ENCODE measurements at places on chromosomes 13 and 19.
A peak's percentile ranks its signal among the peaks of the same experiment; 100 is the strongest.

- no peak for DNase-seq
These were observed 48.3 kb upstream of the ATP11A start for GRCh38 chr13:112641456-112642089.

GRCh38 chr19:51082611-51083010 is at the start of gene KLK14:
TSS of gene KLK14 (minus strand) at chr19:51082887. CDS start at chr19:51082614, 273 bp downstream.
- DNase-seq = no peak

GRCh38 chr19:46529622-46530451 is 34.2 kb upstream of the PNMA8B start:
- peak; percentile 70 for DNase-seq

GRCh38 chr19:10587022-10587838 is at the start of gene AP1M2:
TSS of gene AP1M2 (minus strand) at chr19:10587312. CDS start at chr19:10587231, 81 bp downstream.
- no peak for DNase-seq

DNA sequence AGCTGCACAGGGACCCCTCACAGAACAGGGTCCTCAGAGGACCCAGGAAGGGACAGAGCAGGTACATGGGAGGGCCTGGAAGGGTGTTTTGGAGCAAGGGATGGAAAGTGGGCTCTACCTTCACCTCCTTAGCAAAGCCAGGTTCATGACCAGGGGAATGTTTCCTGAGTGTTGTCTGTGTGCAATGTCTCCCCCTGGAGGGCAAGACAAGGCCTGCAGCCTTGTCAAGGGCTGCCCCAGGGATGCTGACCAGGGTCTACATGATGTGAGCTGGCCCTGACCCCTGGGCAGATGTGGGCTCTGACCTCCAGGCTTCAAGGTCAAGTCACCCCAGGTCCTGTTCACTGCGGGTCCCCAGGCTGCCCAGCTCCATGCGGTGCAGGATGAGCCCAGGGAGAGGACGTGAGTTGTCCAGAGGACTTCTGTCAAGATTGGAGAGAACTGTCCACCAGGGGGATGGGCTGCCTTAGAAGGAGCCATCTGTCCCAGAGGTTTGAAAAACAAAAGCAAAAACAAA is 1.0 kb upstream of the CEACAM1 start:
- peak; percentile 48 for DNase-seq
